ENCODE measurements at places on chromosomes 11 and 22. TPM values are rescaled to one million over a fixed set of nuclear protein-coding genes. Genes with fewer than 3 reads are reported as not detected.

MUC6 gene
- not detected for total RNA-seq

OR8D1 gene
- total RNA-seq: 0.10 TPM

LRRC56 gene
- total RNA-seq: 2.1 TPM

ACTN3 gene
- total RNA-seq: 91.4 TPM

CCDC15 gene
- total RNA-seq: 7.4 TPM

KRTAP5-7 gene
- not detected for total RNA-seq

SAA4 gene
- not detected for total RNA-seq

BTG4 gene
- total RNA-seq: 3.0 TPM

GAL3ST1 gene
- total RNA-seq: 5.3 TPM

TAGLN gene
- 119 TPM for total RNA-seq

POU2AF3 gene
- total RNA-seq: 0.72 TPM

C11orf98 gene
- total RNA-seq: 10.4 TPM

MUC2 gene
- total RNA-seq: 1.8 TPM

SLC17A6 gene
- not detected for total RNA-seq

NFAM1 gene
- total RNA-seq: 0.72 TPM

CD6 gene
- total RNA-seq: not detected

SCN2B gene
- total RNA-seq: 12.0 TPM

MMP10 gene
- total RNA-seq: 3.2 TPM

ZNF215 gene
- 0.51 TPM for total RNA-seq

ROM1 gene
- 0.72 TPM for total RNA-seq

POU2AF2 gene
- 0.41 TPM for total RNA-seq

CARD18 gene
- not detected for total RNA-seq

TRPC6 gene
- 20.7 TPM for total RNA-seq

OR5D16 gene
- not detected for total RNA-seq

FXYD2 gene
- total RNA-seq: 3.6 TPM

MOV10L1 gene
- total RNA-seq: 1.0 TPM

CASP5 gene
- total RNA-seq: not detected

RAC2 gene
- total RNA-seq: 4.8 TPM

PLAAT3 gene
- 34.8 TPM for total RNA-seq

PLCB3 gene
- 18.5 TPM for total RNA-seq

GALNT18 gene
- 35.3 TPM for total RNA-seq

LAYN gene
- 21.1 TPM for total RNA-seq

BLID gene
- 5.8 TPM for total RNA-seq

OR51I1 gene
- total RNA-seq: not detected

PRR33 gene
- total RNA-seq: 4.8 TPM
